Stimulated activated naive CD4-positive, alpha-beta T cell (primary cell): ENCODE measurements at places on chromosomes 1 and 21.

- no peak for DNase-seq
Observed at GRCh38 chr1:65717815-65718454, 74.8 kb upstream of the PDE4B start.

- DNase-seq: peak; percentile 10
Observed at GRCh38 chr1:89274411-89274857, 1.8 kb upstream of the GBP5 start.

- DNase-seq: no peak
Observed at GRCh38 chr1:65166572-65167305, 18.7 kb downstream of the AK4 start.

- no peak for DNase-seq
Observed at GRCh38 chr1:14494911-14495310, 103.6 kb upstream of the KAZN start.

DNA sequence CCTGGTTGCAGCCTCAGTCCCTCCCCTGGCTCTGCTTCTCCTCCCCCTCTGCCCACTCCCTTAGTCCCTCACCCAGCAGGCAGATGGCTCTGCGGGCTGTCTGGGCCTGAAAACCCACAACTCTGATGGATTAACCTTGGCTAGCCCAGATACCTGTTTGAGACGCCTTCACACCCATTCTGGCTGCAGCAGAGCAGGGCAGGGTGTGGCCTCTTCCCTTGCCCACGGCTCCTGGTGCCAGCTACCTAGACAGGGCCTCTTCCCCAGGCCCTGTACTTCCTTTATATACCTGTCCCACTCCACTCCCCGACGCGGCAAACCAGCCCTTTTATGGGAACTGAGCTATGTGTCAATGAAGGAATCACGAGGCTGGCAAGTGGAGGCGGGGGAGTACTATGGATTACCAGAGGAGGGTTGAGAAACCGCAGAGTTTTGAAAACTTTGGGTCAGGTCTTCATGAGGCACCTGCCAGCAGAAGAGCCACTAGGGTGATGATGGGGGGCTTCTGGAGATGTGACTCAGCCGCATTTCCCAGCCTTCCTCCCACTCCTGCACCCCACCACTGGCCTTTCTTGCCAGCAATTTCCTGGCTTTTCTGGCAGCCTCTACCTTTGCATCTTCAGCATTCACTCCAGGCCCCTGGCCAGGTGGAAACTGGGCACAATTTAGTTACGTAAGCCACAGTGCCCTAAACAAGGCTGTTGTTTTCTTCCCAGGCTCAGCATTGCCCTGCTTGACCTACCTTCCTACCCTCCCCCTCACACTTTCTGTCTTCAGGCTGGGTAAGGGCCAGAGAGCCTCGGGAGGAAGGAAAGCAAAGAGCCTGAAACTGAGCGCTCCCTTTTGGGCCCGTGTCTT lies at the start of gene CHI3L1:
Gene CHI3L1 (minus strand): TSS at position 259 of the 858 bp plus-strand sequence. CDS start 81 bp downstream, at position 178.
- DNase-seq: no peak

DNA sequence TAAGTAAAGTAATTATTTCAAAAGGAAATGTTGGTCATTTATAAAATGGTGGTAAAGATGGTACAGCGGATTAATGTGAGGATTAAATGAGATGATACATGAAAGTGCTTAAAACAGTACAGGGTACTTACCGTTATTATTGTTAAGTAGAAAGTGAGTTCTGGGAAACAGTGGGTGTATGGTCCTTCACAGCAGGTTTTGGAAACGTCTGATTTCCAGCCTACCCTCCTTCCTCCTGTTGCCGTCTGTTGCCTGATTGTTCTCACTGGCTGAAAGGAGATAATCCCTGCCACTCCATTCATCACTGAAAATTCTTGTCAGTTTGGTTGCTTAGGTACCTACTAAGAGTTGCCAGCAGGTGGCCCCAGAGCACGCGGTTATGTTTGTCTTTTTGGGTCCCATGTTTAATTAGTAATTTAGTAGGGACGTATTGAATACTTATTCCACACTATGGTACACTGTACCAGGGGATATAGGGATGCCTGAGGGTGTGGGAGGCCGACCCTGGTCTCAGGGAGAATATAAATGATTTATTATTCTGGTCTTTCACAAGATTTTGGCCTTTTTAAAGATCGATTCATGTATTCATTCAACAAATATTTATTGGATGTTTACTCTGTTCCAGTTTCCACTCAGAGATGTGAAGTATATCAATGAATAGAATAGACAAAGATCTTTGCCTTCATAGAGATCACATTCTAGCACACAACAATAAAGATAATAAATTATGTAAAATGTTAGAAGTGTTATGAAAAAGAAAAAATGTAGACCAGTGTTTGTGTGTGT lies 30.8 kb upstream of the RPTN start:
- DNase-seq: peak; percentile 28

DNA sequence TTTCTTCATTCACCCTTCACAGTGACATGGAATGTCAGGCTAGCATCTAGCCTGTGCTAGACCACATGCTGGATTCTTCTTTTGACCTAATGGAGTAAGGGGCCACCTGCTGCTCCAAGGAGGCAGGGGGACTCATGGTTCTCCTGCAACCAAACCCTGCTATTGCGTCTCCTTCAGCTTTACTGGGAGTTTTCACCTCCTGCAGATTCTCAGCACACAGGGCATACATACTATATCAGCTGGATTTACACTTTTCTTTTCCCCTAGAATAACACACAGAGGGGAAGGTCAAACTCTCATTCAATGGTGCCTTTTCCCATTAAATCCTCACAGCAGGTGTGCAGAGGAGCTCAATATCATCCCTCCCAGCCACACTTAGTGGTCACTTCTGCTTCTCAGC lies 16.6 kb upstream of the AK5 start:
- DNase-seq: no peak

- DNase-seq: no peak
Observed at GRCh38 chr1:115338457-115338820, 390 bp upstream of the NGF start.

DNA sequence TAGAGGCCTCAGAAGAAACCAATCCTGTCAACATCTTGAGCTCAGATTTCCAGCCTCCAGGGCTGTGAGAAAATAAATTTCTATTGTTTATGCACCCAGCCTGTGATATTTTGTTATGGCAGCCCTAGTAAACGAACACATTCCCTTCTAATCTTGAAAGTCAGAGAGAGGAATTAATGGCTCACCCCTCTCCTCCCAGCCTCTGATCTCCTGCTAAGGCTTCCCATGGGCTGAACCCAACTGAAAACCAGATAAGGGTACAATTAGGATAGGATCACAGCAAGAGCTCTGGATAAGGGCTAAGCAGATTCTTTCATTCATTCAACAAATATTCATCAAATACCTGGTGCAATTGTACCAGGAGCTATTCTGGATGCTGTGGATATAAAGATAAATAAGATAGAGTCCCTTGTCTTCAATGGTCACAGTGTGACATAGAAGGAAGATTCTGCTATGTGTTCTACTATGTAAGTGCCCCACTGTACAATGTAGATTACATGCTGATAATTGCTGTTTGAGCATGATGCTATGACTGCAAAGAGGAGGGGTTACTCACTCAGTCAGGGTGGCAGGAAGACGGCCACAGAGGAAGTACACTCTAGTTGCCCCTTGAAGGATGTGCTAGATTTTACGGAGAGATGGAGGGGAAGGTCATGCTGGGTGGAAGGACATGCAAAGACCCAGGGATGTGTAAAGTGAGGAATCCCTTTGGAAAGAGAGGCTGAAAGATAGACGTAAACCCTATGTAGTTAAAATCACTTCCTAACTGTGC lies 203.3 kb upstream of the JUN start:
- no peak for DNase-seq

DNA sequence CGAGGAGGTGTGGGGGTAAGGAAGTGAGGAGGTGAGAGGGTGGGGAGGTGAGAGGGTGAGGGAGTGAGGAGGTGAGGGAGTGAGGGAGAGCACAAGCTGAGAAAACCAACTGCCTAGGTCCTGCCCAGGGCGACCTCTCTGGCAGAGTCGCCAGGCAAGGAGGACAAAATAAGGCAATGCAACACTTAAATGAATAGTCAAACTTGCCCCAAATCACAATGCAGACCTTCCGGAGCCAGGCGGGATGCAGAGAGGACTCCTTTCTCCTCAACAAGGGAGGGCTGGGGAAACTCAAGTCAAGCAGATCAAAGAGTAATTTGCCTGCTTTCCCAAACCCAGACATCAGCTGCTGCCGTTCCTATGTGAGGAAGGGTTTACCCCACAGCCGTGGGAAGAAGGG lies 86.0 kb downstream of the CCDC185 start:
- DNase-seq: no peak

GRCh38 chr1:12075195-12076114 lies 12.4 kb downstream of the TNFRSF8 start:
- DNase-seq: no peak

GRCh38 chr1:20383631-20384030 lies 93.0 kb downstream of the VWA5B1 start:
- no peak for DNase-seq

GRCh38 chr1:213481395-213481794 lies 430.4 kb downstream of the RPS6KC1 start:
- DNase-seq: no peak

DNA sequence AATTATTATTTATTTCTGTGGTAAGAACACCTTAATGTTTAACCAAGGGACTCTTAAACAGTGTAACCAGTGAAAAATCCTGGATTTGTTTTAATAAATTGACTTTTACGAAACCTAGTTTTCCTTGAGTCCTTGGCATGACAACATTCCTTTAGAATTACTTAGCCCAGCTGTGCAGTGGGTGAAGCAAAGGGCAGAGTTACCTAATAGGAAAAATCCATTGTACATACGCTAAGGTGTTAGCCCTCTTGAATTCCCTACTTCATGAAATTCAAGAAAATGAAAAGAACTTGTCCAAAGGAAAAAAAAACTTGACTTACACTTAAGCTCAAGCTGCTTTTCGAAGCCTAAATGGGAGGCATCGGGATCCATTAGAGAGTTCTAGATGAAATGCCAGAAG lies 852.0 kb upstream of the ADAMTS5 start:
- no peak for DNase-seq

DNA sequence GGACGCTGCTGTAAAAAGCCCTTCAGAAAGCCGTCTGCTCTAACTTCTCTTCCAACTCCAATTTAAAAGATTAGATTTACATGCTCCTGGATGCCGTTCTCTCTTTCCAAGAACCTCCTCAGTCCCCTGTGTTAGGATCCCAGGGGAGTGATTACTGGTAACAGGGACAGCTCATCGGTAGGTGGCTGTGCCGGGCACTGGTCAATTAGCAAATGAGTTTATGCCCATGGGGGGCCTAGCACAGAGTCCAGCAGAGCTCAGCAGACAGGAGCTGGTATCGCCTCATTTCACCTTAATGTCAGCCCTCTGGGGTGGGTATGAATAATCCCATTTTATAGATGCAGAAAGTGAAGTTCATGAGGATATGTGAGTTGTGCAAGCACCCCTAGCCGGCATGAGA lies 191.9 kb downstream of the GRIK3 start:
- no peak for DNase-seq

DNA sequence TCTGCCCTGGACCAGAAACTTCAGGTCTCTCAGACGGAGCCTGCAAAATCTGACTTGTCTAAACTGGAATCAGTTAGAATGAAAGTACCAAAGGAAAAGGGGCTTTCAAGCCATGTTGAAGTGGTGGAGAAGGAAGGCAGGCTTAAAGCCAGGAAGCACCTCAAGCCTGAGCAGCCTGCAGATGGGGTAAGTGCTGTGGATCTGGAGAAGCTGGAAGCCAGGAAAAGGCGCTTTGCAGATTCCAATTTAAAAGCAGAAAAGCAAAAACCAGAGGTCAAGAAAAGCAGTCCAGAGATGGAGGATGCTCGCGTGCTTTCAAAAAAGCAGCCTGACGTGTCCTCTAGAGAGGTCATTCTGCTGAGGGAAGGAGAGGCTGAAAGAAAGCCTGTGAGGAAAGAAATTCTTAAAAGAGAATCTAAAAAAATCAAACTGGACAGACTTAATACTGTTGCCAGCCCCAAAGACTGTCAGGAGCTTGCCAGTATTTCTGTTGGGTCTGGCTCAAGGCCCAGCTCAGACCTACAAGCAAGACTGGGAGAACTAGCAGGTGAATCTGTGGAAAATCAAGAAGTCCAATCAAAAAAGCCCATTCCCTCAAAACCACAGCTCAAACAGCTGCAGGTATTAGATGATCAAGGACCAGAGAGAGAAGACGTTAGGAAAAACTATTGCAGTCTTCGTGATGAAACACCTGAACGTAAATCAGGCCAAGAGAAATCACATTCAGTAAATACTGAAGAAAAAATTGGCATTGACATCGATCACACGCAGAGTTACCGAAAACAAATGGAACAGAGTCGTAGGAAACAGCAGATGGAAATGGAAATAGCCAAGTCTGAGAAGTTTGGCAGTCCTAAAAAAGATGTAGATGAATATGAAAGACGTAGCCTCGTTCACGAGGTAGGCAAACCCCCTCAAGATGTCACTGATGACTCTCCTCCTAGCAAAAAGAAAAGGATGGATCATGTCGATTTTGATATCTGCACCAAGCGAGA lies 46.6 kb downstream of the ZBTB17 start:
- no peak for DNase-seq

DNA sequence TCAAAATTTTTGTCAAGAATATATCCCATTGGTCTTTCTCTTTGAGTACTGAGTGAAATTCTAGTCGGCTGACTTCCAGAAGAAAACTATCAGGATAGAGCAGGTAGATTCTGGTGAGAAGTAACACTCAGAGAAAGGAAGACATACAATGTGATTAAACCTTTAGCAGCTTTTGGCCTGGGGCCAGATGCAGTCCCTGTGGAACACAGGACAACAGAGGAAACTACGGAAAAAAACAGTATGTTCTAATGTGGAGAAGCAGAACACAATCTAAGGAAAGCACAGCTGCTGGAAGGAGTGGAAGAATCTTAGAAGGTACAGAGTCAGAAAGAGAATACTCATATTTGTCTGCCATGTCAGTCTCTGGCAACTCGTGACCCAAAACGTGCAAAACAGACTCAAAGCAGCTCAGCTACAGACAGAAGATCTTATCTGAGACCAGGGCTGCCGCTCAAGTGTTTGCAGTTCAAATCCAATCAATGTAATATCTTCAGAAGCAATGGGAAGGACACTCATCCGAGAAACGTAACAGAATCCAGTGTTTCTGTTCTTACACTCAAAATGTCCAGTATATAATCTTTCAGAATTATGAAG lies 283.8 kb downstream of the MRPL39 start:
- DNase-seq: no peak

DNA sequence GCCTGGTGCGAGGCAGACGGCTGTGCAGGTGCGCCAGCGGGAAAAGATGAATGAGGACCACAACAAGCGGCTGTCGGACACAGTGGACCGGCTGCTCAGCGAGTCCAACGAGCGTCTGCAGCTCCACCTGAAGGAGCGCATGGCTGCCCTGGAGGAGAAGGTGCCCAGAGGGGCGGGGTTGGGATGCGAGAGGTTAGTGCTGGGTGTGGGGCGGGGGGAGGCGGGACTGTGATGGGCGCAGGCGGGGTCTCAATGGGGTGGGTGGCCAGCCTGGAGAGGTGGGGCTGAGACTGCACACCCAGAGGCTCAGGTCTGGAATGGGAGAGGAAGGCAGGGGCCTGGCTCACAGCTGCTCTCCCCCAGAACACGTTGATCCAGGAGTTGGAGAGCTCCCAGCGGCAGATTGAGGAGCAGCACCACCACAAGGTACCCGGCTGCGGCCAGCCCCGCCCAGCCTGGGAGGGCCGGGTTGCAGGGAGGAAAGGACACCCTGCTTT lies 22.3 kb downstream of the PPFIA4 start:
- no peak for DNase-seq

- no peak for DNase-seq
Observed at GRCh38 chr1:53683986-53684740, 54.8 kb downstream of the GLIS1 start.
